ENCODE measurements at places on chromosomes 5 and 9. TPM values are rescaled to one million over a fixed set of nuclear protein-coding genes. Genes with fewer than 3 reads are reported as not detected.

IFT74 gene
- total RNA-seq: 5.5 TPM

GRCh38 chr5:147483961-147484707, 25.7 kb downstream of the DPYSL3 start:
- DNase-seq: no peak

DNA sequence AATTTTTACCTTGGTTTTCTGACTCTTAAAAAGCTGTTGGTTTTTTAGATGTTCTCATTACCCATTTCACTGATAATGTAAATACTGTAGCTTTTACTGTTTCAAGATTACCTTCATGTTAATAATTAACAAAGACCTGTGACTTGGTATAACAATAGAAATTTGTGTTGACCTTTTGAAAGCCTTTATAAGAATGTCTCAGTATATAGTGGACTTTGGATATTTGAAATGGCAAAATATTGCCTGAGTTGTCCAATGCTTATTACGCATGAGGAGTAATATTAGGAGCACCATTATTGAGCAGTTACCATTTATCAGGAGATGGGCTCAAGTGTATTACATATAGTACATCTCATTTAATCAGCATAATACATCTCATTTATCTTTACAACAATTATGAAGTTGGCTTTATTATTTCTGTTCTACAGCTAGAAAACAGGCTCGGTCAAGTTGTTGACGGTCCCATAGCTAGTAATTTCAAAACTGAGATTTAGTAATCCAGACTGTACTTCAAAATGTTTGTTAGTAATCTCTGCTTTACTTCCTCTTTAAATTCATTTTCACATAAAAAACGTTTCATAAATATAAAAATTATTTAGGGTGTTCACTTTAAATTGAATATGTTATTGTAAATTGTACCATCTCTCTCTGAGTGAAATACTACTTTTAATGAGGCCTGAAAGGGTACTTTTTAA, 50.7 kb upstream of the FKTN start:
- no peak for DNase-seq

DNA sequence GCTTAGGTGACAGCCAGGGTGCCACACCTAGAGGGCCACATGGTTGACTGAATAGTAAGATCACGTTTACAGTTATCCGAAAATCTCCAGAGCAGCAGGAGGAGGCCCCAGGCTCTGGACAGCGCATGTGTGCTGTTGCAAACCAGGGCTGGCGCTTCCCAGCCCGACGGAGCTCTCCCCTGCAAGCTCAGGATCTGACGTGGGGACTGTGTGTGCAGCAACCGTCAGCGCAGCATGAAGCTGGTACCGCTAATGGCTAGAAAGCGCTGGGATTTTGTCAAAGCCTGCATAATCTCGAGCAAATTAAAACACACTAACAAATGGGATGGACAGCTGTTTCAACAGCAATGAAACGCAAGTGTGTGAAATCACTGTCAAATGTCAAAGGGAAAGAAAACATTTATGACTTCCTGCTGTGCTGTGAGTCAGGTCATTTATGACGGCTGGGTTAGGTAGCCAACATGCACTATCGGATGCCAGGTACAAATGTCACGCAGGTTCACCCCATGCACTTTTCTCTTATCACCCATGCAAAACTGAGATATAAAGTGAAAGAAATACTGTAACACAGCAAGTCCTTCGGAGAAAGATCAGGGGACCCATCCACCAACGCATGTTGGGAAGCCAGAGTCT, 7.5 kb downstream of the SURF4 start:
- no peak for DNase-seq

DNA sequence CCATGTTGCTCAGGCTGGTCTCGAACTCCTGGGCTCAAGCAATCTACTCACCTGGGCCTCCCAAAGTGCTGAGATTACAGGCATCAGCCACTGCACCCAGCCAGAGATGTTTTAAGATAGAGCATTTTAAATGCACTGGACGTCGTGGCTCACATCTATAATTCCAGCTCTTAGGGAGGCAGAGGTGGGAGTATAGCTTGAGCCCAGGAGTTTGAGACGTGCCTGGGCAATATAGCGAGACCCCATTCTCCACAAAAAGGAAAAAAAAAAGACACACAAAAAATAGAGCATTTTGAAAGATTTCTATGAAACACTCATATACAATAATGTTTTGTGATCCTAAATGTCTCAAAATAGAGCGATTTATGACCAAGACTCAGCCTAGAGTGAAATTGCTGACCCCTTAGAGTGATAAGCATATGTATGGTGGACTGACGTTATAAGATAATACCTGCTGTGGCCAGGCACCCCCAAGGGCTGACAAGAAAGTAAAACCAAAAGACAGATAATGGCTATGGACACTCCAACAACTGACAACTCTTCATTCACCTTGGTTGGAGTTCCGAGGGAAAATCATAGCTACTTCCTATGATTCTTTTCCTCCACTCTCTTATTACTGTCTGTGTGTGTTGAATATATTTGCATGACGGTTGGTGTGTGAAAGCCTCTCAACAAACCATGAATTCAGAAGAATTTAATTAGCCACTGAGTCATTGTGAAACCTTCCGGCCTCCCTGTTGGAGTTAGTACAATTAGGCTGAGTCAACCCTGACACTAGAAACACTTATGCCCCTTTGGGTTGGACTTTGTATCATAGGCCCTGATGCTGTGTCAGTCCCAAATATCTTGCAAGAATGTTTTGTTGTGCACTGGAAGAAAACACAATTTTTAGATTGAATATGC, 526.5 kb upstream of the NUDT12 start:
- DNase-seq: no peak

- DNase-seq: peak; percentile 39
These were observed 62.1 kb upstream of the FANCC start for GRCh38 chr9:95379630-95380029.

DNA sequence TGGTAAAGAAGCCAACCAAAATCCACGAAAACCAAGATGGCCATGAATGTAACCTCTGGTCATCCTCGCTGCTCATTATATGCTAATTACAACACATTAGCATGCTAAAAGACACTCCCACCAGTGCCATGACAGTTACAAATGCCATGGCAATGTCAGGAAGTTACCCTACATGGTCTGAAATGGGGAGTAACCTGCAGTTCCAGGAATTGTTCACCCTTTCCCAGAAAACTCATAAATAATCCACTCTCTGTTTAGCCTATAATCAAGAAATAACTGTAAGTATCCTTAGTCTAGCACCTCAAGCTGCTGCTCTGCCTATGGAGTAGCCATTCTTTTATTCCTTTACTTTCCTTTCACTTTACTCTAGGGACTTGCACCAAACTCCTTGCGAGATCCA, 160.6 kb downstream of the EFNA5 start:
- no peak for DNase-seq

- DNase-seq: no peak
These were observed 295.5 kb downstream of the ZSWIM6 start for GRCh38 chr5:61627531-61627930.

- no peak for DNase-seq
These were observed 17.4 kb upstream of the KCNIP1 start for GRCh38 chr5:170486371-170486770.

GRCh38 chr5:151739939-151740335, 18.5 kb downstream of the ATOX1 start:
- DNase-seq: no peak

- no peak for DNase-seq
These were observed 88.9 kb downstream of the PCSK5 start for GRCh38 chr9:75979362-75979761.

GRCh38 chr5:114419959-114420358, 58.1 kb downstream of the KCNN2 start:
- no peak for DNase-seq

DNA sequence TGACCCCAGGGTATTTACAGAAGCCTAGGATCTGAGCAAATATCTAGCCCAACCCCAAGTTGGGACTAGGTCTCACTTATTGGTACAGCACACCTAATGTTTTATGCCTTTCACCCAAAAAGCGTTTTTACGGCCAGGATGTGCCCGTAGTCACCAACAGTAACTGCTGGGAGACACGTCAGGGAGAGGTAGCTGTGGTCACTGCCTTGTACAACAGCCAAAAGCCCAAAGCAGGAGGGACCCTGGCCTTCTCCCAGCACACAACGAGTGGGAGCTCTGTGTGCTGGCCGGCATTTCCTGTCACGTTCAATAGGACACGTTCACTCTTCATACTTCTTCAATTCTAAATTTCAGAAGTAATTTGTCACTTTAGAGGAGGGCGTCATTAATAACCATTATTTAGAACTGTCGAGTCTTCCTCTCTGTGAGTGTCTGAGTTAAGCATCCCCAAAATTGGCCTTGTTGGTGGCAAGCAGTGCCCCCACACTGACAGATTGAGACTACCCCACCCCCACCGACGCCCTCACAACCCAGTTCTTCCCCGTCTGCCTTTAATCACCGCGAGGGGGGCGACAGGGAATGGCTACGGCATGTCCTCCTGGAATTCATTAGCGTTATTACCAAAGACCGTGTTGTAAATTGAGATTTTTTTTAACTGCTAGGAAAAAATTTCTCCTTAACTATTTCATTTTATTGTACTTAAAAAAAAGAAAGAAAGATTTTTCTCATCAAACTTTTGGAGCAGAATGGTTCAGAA, 80.7 kb downstream of the MVB12B start:
- DNase-seq: no peak

MSX2 gene
- 0.79 TPM for total RNA-seq

- no peak for DNase-seq
These were observed 13.5 kb upstream of the MELK start for GRCh38 chr9:36559036-36559695.

DNA sequence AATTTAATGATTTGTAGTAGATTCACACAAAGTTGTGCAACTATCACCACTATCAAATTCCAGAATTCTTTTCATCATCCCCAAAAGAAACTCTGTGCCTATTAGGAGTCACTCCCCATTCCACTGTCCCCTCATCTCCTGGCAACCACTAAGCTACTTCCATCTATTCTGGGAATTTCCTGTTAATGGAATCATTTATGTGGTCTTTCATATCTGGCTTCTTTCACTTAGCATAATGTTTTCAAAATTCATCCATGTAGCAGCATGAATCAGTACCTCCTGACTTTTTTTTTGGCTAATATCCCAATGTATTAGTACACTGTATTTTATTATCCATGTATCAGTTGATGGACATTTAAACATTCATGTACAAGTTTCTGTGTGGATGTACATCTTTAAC, 157.6 kb downstream of the TTC39B start:
- no peak for DNase-seq

DNA sequence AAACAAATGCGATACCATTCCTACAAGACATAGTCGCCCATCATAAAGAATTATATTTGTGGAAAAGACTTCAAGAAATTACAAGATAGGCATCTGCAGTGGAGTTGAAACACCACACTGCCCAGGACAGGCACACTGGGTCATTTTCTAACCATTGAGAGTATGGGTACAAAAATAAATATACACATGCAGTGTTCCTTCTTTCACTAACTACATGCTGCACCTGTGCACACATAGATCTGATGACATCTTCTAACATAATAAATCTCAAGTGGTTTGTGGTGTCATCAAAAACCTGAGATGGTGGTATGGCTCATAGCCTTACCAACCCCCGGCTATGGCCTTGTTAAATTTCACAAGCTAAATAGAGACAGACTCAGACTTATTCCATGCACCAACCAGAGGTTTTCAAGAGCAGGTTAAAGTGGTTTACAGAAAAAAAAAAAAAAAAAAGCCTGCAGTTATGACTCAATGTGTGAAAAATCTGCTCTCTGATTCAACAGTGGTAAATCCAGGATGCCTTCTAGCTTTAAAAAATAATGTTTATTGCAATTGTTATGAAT, 12.4 kb upstream of the NFIB start:
- no peak for DNase-seq

- no peak for DNase-seq
These were observed 171.6 kb downstream of the RASEF start for GRCh38 chr9:82891321-82891720.

- DNase-seq: no peak
These were observed 28.2 kb upstream of the RPL26L1 start for GRCh38 chr5:172931001-172931536.

PFN3 gene
- not detected for total RNA-seq

Data from CD4-positive, CD25-positive, alpha-beta regulatory T cell (primary cell).